ENCODE measurements at places on chromosomes 12 and 14. TPM values are rescaled to one million over a fixed set of nuclear protein-coding genes. Genes with fewer than 3 reads are reported as not detected.

The KRT73 gene
- polyA plus RNA-seq, result 0.82 TPM

DNA sequence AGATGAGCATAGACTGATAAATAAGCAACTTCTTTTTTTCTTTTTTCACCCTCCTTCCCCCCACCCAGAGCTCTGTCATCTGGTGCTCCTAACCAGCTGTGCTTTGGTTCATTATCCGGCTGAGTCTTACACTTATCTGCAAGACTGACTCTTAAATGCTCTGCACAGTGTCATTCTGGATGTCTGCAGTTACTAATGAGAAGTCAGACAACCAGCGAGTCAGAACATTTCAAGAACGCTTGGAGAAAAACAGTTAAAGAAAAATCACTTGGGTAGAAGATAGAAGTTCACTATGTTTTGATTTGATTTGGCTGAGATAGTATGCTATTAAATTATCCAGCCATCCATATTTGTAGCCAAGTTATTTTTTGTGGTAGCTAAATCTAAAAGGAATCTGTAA, 328.9 kb upstream of the PRICKLE1 start:
- DNase-seq, result no peak

The SRSF9 gene
- polyA plus RNA-seq, result 271 TPM

GRCh38 chr14:57502586-57503254, 9.1 kb upstream of the CCDC198 start:
- DNase-seq, result no peak

GRCh38 chr12:66187821-66188220, 1.2 kb upstream of the IRAK3 start:
- no peak for DNase-seq

GRCh38 chr12:117189725-117190209, 503 bp downstream of the FBXO21 start:
- DNase-seq, result peak; percentile 31

- peak; percentile 19 for DNase-seq
Observed at GRCh38 chr12:52004042-52004648, 2.6 kb upstream of the TAMALIN start.

GRCh38 chr12:108689314-108690190, 41.8 kb downstream of the CORO1C start:
- DNase-seq, result no peak

The BTG1 gene
- polyA plus RNA-seq, result 489 TPM

GRCh38 chr12:54053003-54053750, 458 bp upstream of the HOXC4 start:
- peak; percentile 61 for DNase-seq

GRCh38 chr12:44777044-44777443, 99.1 kb downstream of the NELL2 start:
- no peak for DNase-seq

The ATP5MC2 gene
- polyA plus RNA-seq, result 383 TPM

The GNB3 gene
- not detected for polyA plus RNA-seq

The ZDHHC17 gene
- 11.0 TPM for polyA plus RNA-seq

DNA sequence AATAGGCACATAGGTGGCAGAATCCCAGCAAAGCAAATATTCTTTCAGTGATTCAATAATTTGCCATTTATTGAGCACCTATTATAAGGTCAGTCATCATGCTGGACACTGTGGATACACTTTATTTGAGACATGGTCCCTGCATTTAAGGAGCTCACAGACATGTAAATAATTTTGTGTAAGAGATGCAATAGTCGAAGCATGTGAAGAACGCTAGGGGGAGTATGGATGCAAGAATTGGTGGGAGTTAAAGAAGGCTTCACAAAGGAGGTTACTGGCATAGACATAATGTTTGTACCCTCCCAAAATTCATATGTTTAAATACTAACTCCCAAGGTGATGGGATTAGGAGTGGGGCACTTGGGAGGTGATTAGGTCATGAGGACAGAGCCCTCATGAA, 260.6 kb upstream of the GARIN6 start:
- DNase-seq, result no peak

DNA sequence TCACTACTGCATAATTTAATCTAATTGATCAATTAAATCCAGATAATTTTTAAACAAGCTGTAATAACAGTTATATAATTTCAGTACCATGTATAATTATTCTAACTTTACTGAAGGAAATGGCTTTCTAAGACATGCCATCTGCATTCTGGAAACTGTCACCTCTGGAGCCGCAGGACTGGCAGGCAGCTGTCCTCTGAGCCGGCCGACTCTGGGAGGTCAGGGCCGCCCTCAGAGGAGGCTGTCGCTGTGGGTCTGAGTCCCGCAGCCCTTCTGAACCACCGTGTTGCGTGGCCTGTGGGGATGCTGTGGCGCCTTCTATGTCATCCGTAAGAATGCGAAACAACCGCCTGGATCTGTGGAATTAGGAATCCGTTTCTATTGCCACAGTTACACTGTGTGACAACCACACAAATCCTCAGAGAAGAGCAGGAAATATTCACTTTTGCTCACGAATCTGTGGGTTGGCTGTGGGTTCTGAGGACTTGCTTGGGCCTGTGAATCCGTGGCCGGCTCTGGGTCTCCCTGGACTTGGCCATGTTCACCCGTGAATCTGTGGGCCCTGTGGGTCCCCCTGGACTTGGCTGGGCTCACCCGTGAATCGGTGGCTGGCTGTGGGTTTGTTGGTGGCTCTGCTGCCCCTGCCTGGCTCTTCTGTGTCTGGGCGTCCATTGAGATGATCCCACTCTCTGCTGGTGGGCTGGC, 17.2 kb upstream of the GALNT9 start:
- no peak for DNase-seq

DNA sequence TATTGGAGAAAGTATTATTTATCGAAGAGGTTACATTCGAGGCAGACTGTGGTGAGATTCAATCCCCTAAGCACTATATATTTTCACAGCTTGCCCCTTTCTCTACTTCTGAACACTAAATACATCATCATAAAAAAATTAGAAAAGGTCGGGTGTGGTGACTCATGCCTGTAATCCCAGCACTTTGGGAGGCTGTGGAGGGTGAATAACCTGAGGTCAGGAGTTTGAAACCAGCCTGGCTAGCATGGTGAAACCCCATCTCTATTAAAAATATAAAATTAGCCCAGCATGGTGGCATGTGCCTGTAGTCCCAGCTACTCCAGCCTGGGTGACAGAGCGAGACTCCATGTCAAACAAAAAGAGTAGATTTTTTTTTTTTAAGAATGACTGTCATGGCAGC, 70.6 kb upstream of the MYF6 start:
- DNase-seq, result no peak

DNA sequence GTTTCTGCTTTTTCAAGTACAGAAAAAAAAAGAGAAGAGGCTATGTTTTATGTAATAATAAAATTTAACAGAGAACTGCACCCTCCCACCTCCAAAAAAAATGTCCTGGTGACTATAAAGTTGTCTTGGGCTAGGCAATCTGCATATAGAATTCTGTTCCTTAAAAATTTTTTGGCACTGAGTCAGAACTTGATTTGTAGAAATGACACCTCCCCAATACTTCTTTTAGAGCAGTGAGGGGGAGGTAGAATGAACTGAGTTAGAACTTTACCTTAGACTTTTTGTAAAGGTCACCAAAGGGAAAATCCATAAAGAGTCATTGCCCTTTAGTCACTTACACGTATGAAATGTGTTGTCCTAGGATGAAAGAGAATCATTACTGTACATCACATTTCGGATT, 80.0 kb downstream of the BTG1 start:
- no peak for DNase-seq

GRCh38 chr14:22300646-22301045, 288.4 kb downstream of the DAD1 start:
- DNase-seq, result no peak

DNA sequence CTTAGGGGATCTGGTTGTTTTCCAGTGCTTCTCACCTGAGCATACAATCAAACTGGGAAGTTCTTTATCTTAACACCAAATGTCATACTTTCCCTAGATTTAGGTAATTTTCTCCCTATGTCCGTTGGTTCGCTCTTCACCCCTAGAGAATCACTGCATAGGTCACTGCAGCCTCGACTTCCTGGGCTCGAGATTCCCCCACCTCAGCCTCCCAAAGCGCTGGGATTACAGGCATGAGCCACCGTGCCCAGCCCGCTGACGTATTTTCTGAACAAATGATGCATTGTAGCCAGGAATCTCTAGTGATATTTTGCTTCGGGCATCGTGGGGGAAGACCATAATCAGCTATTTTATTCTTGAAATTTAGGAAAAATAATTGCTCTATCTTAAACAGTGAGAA, 1.1 kb upstream of the RPL41 start:
- no peak for DNase-seq

The DYRK2 gene
- polyA plus RNA-seq, result 45.1 TPM

DNA sequence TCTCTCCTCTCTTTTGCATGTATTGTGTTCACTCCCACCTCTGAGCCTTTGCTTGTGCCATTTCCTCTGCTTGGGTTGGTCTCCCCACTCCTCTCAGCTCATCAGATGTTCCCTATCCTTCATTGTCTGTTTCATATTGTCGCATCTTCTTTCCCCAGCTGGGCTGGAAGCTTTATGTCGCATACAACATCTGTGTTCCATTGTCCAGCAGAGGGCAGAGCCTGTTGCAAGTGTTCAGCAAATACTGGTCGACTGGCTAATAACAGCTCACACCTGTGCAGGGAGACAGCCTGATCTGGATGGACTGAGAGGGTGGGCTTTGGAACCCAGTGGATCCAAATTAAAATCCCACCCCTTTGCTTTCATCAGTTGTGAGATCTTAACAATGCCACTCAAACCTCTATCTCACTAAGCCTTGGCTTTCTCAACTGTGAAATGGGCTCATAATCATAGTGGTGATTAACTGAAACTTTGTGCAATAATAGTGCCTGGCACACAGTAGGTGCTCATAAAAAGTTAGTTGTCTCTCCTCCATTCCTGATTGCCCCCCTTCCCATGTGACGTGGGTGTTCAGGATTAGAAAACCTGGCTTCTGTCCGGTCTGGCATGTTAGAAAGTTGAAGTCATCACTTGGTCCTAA, 75.8 kb downstream of the RIN3 start:
- no peak for DNase-seq

The SLC5A8 gene
- polyA plus RNA-seq, result not detected

DNA sequence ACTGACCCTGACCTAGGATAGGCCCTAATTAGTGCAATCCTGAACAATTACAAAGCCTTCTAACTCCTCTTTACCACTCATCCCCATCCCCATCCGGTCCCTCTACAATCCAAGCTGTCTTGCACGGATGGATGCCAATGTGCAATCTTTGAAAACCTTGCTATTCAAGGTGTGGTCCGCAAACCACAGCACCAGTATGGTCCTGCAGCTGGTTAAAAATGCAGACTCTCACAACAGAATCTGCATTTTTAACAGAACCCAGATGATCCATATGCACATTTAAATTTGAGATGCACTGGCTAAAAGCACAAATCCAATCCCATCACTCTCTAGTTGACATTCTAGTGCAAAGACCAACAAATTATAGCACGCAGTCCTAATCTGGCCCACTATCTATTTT, 230.6 kb upstream of the KRR1 start:
- no peak for DNase-seq

GRCh38 chr14:23401291-23401690, 6.8 kb downstream of the MYH6 start:
- no peak for DNase-seq

DNA sequence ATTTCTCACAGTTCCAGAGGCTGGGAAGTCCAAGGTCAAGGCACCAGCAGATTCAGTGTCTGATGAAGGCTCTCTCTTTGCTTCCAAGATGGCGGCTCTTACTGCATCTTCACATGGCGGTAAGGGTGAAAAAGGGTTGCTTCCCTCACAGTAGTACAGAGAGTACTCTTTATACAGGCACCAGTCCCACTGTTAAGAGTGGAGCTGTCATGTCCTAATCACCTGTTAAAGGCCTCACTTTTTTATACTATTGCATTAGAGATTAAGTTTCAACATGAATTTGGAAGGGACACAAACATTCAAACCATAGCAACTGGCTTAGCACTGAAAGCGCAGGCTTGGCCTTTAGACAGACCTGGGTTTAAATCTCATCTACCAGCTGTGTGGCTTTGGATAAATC, 50.0 kb upstream of the TCL1A start:
- no peak for DNase-seq

The CISTR gene
- polyA plus RNA-seq, result not detected

DNA sequence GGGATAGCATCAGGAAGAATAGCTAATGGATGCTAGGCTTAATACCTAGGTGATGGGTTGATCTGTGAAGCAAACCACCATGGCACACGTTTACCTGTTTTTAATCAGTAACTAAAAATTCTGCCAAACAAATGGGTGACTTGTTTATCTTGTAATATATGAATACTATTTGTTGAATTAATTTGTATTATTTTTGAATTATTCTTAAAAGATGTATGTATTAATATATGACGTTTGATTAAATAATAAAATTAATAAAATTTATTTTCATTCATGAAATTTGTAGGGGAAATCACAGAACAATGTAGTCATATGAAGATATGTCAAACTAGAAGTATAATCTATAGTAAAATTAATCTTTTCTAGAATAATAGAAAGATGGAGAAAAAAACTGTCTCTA, 32.3 kb upstream of the OR10A7 start:
- no peak for DNase-seq

- no peak for DNase-seq
Observed at GRCh38 chr14:33317675-33318074, 379.0 kb downstream of the NPAS3 start.

DNA sequence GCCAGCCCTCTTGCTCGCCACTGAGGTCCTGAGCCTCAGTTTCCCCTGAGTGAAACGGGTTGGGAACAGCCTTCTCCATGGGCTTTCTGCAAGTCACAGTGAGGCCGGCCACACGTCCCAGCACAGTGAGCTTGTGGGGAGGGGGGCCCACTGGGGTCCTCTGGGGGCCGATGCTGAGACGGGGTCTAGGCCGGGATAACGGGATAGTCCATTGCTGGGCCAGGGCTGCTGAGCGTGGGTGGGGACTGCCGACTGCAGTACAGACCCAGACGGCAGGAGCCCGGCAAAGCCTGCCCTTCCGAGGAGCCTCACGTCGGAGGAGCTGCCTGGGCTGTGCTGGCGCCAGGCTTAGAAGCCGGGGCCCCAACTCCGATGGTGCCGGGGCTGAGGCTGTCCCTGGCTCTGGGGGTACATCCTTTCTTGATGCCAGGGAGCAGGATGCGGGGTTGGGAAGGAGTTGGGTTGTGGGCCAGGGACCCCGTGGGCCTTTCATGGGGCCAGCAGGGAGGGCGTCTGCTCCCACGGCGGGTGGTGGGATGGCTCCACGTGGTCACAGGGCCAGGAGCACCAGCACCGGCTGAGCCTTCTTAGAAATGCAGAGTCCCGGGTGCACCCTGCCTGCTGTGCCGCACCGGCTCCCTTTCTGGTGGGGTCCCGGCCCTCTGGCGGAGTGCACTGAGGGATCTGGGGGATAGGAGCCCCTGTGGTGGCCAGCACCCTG, 24.2 kb downstream of the NOC4L start:
- DNase-seq, result no peak
